Activated CD4-positive, alpha-beta T cell treated with anti-CD3 and anti-CD28 coated beads for 4 hours (primary cell): ENCODE measurements at places on chromosomes 16 and 17.
A peak's percentile ranks its signal among the peaks of the same experiment; 100 is the strongest.

- DNase-seq, result peak; percentile 92
Observed at GRCh38 chr16:79601931-79602627, 1.5 kb upstream of the MAF start.

DNA sequence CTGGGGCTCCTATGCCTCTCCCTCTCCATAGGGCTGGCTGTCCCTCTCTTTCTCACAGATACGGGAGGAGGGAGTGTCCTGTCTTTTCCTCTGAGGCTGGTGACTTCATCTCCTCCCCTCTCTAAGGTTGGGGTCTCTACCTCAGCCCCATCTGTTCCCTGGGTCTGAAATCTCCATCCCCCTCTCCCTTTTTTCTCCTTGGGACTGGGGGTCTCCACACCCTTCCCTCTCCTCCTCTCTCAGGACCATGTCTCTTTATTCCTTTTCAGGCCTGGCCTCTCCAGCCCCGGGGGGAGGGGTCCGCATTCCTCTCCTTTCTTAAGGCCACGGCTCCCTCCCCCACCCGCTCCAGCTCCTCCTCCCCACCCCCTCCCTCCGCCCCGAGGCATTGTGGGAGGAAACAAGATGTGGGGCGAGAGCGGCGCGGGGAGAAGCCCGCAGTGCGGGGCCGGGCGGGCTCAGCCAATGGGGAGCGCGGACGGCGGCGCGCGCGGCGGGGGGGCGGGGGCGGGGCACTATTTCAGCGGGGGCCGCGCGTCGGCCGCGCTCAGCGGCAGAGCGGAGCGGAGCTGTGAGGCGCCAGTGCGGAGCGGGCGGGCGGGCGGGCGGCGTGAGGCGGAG is at the start of gene DYNLL2:
Gene DYNLL2 (plus strand): TSS at position 550 of the 621 bp plus-strand sequence. CDS start 3,672 bp downstream, outside the sequence.
- DNase-seq, result peak; percentile 92

GRCh38 chr17:47287068-47287467 is 33.4 kb downstream of the ITGB3 start:
- DNase-seq, result no peak

- DNase-seq, result no peak
Observed at GRCh38 chr17:37848690-37849616, 75.3 kb upstream of the TBC1D3K start.

DNA sequence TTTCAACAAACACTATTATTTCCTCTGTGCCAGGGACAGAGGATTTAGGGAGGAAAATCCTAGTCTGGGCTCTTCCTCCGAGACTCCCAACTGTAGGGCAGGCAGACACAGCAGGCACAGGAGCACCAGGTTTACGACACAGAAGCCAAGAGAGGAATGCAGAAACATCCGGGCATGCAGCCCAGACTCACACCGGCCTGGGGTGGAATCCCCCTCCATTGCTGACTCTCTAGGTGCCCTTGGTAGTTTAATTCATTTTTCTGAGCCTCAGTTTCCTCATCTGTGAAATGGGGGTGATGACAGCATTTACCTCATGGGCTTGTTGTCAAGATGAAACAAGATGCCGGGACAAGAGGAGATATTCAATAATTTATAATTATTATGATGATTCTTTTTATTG is 14.9 kb downstream of the CA4 start:
- DNase-seq, result no peak

- DNase-seq, result no peak
Observed at GRCh38 chr17:16480995-16481394, 11.0 kb downstream of the LRRC75A start.

DNA sequence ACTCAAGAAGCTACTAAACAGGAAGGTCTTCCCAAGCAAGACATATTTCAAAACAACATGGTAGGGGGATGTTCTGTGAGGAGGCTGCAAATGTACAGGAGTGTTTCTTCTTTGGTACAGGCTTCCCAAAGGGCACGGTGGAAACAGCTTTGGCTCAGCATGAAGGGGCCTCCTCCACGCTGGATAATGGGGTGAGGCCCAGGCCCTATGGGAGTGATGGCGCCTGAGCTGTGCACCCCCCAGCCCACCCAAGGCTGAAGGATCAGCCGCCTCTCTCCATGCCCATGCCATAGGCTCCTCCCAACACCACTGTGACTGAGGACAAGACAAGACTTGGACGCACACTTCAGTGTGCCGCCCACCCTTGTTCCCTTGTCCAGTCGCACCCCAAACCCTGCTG is 6.8 kb downstream of the CD300E start:
- no peak for DNase-seq

- peak; percentile 76 for DNase-seq
Observed at GRCh38 chr17:34199932-34200534, 55.1 kb upstream of the CCL2 start.
